ENCODE measurements at places on chromosomes 16 and 17. TPM values are rescaled to one million over a fixed set of nuclear protein-coding genes. Genes with fewer than 3 reads are reported as not detected.

- H3K36me3 ChIP-seq, result no peaks in the 10 kb centered on the region
Measured at GRCh38 chr16:29662729-29663015, 375 bp upstream of the SPN start.

The CCL23 gene
- 18.1 TPM for total RNA-seq

- H3K4me1 ChIP-seq, result no peaks in the 10 kb centered on the region
- no peak overlapping the region for H3K4me3 ChIP-seq
- DNase-seq, result no peak
Measured at GRCh38 chr17:9109933-9110332, 88.6 kb downstream of the NTN1 start.

- no peak overlapping the region for H3K27ac ChIP-seq
- peaks cover 11% of the 10 kb centered on the region for H3K4me1 ChIP-seq
- peaks cover 26% of the 10 kb centered on the region for H3K27me3 ChIP-seq
- H3K36me3 ChIP-seq, result no peaks in the 10 kb centered on the region
Measured at GRCh38 chr17:1908699-1909309, 79.0 kb downstream of the RPA1 start.

- no peak overlapping the region for H3K27ac ChIP-seq
- H3K4me3 ChIP-seq, result no peak overlapping the region
- peaks cover 5% of the 10 kb centered on the region for H3K4me1 ChIP-seq
- no peaks in the 10 kb centered on the region for H3K27me3 ChIP-seq
Measured at GRCh38 chr17:78706271-78706915, 75.7 kb downstream of the CYTH1 start.

DNA sequence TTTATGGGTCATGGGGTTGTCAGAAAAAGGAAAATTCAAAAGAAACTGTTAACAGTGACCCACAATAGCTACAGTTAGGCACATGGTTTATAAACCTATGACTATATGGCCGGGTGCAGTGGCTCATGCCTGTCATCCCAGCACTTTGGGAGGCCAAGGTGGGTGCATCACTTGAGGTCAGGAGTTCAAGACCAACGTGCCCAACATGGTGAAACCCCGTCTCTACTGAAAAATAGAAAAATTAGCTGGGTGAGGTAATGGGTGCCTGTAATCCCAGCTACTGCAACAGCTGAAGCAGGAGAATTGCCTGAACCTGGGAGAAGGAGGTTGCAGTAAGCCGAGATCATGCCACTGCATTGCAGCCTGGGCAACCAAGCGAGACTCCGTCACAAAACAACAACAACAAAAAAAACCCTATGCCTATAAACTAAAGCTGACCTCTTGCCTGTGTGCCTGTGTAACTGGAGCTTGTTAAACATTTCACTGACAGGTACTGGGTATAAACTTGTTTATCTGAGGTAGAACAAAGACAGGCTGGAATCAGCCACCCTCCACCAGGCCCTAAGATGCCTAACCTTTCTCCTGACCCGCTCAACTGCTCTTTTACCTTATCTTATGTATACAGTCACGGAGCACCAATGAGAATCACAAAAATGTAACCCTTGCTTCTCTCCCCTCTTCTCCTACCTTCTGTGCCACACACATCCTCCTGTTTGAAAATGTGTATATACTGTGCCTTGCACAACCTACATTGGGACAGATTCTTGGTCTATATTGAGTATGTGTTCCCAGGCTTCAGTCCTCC lies 62.9 kb upstream of the ATF7IP2 start:
- H3K27me3 ChIP-seq, result no peaks in the 10 kb centered on the region
- no peaks in the 10 kb centered on the region for H3K4me1 ChIP-seq
- no peaks in the 10 kb centered on the region for H3K36me3 ChIP-seq
- no peak overlapping the region for H3K4me3 ChIP-seq
- DNase-seq, result peak; percentile 62
- no peak overlapping the region for H3K27ac ChIP-seq

DNA sequence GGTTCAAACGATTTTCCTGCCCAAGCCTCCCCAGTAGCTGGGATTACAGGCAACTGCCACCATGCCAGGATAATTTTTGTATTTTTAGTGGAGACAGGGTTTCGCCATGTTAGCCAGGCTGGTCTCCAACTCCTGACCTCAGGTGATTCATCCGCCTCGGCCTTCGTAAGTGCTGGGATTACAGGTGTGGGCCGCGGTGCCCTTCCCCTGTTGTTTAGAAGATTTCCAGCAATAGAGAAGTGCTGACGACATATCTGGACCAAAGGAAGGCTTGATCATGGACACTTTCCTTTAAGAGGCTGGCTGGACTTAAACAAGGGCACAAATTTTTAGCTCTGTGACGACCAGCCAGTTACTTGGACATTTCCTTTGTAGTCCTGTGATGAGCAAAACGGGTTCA lies 1.3 kb upstream of the MT1M start:
- H3K4me3 ChIP-seq, result no peak overlapping the region
- H3K36me3 ChIP-seq, result no peaks in the 10 kb centered on the region
- DNase-seq, result no peak
- peaks cover 37% of the 10 kb centered on the region for H3K27me3 ChIP-seq

The PRAC2 gene
- not detected for total RNA-seq

DNA sequence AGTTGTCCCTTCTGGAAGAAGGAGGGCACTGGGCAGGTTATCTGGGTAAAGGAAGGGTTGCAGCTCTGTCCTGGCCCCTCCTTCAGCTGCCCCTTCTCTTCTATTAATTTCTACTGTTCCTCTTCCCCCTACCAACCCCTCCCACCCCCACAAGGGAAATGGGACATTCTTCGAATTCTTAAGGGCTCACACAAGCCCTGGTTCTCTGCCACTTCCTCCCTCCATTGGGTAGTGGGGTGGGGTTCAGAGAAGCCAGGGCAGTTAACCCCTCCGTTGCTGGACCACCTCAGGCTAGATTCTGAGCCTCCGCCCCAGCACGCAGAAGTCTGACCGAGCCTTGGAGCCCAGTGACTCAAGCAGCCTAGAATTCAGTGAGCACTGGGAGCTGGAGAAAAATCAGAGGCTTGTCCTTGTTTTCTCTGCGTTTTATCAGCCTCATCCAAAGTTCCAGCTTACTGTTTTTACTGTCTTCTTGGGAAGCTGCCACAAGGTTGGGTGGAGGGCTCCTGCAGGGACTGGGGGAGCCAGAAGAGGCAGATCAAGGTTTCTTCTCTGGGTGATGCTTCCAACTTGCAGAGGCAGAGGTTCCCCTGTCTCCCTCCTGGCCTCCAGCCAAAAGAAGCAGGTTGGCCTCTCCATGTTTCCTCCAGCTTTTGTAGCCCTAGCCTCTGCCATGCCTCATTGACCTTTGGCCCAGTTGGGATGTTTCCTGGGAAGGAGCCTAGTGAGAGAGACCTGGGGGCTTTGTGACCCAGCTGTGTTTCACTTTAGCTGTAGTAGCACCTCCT lies 10.2 kb downstream of the LASP1 start:
- peaks cover 48% of the 10 kb centered on the region for H3K4me1 ChIP-seq
- peak overlapping the region; percentile 60 for H3K27ac ChIP-seq
- no peaks in the 10 kb centered on the region for H3K36me3 ChIP-seq
- no peaks in the 10 kb centered on the region for H3K27me3 ChIP-seq

DNA sequence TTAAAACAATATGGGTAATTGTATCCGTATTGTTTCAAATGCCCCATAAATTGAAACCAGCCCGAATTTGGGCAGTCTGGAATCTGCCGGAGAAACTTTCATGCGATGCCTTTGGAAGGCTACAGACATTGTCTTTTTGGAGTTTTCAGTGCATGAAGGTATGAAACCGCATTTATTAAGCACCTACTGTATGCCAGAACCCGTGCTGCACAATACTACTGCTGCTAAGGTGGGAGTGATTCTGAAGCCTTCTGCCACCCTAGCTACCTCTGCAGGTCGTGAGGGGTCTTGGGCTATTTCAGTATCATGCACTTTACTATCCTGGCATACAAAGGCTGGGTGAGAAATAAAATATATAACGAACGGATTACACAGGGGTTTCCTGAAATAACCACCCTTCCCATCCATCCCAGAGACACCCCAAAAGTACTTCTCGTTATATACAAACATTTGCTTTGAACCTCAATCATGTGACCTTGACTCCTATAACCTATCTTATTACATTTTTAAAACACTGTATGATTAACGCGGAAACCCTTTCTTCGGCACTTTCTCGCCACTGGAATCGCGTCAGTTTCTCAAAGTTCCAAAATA lies 1.0 kb upstream of the MSI2 start:
- H3K4me3 ChIP-seq, result peak overlapping the region; percentile 75
- no peaks in the 10 kb centered on the region for H3K36me3 ChIP-seq
- H3K27ac ChIP-seq, result peak overlapping the region; percentile 96
- no peaks in the 10 kb centered on the region for H3K27me3 ChIP-seq
- H3K4me1 ChIP-seq, result no peaks in the 10 kb centered on the region

DNA sequence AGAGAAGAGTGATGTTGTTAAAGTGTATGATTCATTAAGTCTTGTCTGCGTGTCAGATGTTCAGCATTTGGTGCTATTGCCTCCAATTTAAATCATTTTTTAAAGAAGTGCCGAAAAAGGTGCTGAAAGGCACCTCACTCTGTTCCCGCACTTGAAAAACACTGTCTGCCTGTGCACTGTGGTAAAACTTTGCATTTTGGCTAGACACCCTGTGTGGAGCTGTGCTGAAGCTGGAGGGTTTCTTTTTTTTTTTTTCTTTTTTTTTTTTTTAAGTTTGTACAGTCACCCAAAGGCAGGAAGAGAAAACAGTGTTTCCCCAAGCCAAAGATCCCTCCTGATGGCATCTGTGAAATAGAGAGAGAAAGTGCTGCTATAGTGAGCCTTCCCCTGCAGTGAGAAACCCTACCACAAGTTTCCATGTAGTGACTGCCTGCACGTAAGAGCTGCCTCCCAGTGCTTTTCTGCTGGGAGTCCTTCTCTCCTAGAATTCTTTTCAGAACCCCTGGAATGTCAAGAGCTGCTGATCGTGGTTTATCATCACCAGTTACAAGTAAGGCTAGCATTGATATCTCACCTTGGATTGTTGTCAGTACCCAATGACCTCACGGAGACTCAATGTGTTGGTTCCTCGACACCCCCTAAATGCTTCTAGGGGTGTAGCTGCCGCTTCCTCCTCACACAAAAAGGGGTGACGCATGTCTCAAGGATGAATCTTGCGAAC lies 116.0 kb upstream of the SOX9 start:
- H3K27me3 ChIP-seq, result no peaks in the 10 kb centered on the region
- no peaks in the 10 kb centered on the region for H3K36me3 ChIP-seq
- no peaks in the 10 kb centered on the region for H3K4me1 ChIP-seq
- no peak overlapping the region for H3K4me3 ChIP-seq
- DNase-seq, result no peak

DNA sequence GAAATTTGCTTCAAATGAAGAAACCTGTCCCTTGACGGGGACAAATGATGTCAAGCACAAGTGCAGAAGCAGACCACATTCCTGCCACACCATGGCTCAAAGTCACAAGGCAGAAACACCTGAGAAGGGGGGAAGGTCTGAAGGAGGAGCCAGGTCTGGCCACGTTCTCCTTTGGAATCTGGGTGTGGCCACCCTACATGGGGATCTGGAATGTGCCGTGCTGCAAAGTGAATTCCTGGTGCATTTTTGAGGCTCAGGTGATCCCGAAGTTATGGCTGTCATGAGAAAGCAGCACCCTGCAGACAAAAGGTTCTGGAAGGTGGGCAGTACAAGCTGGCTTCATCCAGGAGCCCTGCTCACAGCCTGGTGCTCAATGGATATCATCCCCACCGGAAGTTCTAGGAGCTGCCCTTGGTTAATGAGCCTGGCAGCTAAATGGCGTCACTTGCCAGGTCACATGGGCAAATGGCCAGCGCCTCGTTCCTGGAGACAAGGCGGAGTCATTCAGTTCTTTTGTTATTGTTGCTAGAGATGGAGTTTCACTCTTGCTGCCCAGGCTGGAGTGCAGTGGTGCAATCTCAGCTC lies 20.1 kb upstream of the ADCY9 start:
- no peak overlapping the region for H3K27ac ChIP-seq
- no peaks in the 10 kb centered on the region for H3K4me1 ChIP-seq
- no peaks in the 10 kb centered on the region for H3K27me3 ChIP-seq
- peak; percentile 60 for DNase-seq

GRCh38 chr16:47946092-47946491 lies 209.7 kb downstream of the ABCC12 start:
- no peaks in the 10 kb centered on the region for H3K27me3 ChIP-seq
- DNase-seq, result no peak
- no peak overlapping the region for H3K27ac ChIP-seq
